ENCODE measurements at places on chromosomes 4 and X.

GRCh38 chrX:110251526-110251925 lies 66.4 kb downstream of the AMMECR1 start:
- no peak for DNase-seq

GRCh38 chrX:123424546-123424945 lies 240.5 kb downstream of the GRIA3 start:
- DNase-seq: no peak

GRCh38 chr4:183411291-183411861 lies 33.1 kb upstream of the CDKN2AIP start:
- DNase-seq: no peak

GRCh38 chr4:77045490-77045889 lies 30.3 kb downstream of the CCNI start:
- no peak for DNase-seq

- DNase-seq: no peak
These were observed 51.7 kb downstream of the GLRA2 start for GRCh38 chrX:14581081-14581480.

DNA sequence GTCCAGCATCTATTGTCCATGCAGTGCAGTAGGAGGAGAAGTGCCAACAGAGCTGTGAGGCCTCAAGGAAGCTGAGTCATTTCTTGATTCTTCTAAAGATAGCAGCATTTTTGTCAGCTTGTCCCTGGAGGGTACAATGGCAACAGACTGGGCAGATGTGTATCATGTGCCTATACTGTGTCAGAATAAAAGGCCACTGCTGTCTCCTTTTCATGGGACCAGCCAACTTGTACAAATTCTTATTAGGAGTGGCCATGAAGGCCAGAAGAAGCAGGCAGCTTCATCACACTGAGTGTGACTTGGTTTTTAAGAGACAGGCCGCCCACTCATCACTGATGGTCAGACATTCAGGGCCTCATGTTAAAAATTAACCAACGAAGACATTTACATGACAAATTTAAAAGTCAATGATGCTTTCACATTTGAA lies 185.0 kb upstream of the FAM241A start:
- peak; percentile 61 for DNase-seq

DNA sequence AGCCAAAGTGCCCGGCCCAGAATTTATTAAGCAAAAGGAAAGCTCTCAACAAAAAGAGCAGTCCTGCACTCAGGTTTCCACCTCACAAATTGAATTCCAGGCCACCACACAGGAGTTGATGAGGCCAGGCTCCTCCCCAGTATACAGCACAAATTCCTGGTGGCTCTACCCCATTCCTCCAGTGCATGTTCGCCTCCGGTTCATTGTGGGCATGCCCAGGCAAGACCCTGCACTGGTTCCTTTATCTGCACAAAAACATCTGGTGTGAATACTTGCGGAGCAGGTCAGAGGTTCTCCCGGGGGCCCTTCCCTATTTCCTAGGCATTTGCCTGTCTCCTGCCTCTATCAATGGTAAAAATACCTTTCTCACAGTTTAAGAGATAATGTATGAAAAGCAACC lies 195.2 kb upstream of the ANXA10 start:
- DNase-seq: no peak

- no peak for DNase-seq
These were observed 1.3 kb downstream of the LCORL start for GRCh38 chr4:18020145-18020670.

DNA sequence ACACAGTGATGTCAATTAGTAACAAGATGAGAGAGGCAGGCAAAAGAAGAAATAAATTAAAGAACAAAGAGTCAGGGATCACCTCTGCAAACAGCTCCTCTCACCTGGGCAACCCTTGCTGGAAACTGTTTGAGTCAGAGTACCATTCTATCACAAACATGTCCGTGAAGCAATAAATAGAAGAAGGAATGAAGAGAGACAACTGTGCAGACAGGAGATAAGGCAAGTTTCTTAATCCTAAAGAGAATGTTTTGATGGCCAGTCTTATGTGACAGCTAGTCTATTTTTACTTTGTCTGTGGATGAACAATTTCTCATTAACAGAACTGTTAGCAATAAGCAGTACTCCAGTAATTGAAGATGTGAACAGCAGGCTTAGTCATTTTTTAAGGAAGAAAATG lies 422.4 kb downstream of the DMD start:
- DNase-seq: no peak

DNA sequence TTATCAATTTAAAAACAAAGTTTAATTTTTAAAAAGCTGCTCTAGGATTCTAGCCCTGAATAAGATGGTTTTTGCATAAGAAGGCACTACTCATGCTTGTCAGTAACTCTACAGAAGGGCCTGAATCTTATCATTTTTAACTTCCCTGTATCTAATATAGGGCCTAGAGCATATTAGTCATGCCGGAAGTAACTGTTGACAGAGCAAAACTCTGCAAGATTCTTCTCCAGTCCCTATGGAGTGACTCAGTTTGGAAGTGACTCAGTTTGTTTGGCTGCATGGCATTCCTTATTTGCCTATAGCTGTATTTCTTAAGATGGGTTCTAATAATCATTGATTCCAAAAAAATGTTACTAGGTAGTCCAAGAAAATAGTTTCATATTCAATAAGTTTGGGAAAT lies 431.8 kb upstream of the HTR2C start:
- peak; percentile 60 for DNase-seq

DNA sequence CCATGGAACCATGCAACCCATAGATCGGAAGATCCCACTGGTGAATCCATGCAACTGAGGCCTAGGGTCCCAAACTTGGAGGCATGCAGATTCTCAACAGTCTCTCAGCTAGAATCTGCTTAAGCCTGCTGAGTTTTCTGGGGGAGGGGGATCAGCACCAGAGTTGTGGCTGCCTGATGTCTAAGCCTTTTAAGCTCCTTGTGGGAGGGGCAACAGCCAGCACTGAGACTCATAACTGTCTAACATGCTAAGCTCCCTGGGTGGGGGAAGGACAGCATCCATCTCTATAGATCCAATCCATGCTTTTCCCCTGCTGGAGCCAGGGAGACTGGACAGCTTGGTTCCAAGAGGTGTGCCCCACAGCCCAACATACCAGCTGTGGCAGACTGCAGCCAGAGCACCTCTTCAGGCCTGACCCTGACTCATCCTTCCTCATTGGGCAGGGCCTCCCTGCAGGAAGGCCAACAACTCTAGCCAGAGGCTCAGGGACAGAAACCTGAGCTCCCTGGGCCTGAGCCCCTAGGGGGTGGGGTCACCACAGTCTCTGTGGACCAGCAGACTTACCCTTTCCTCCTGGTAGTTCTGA lies 300.1 kb upstream of the SLC7A11 start:
- no peak for DNase-seq

- DNase-seq: no peak
These were observed 197.6 kb downstream of the SCFD2 start for GRCh38 chr4:53168228-53168627.

- DNase-seq: no peak
These were observed 17.8 kb downstream of the SULT1B1 start for GRCh38 chr4:69742596-69742995.

GRCh38 chrX:20217271-20217670 lies 49.4 kb downstream of the RPS6KA3 start:
- DNase-seq: peak; percentile 33

- DNase-seq: no peak
These were observed 760 bp downstream of the TRMT2B start for GRCh38 chrX:101051153-101051548.

DNA sequence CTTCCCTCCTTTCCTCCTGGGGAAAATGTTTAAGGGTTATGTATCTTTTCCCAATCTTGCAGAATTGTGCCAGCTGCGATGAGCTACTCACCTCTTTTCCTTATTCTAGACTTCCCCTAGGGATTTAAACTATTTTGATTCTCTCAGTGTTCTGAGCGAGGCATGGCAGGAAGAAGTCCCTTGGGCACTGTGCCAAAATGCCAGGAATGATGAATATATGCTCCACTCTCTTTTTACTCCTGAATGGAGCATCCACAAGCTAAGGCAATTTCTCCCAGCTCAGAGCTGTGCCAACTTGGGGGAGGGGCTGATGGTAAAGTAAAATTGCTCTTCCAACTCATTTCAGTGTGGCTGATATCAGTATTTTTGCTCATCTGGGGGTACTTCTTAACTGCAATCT lies 4.0 kb upstream of the C4orf17 start:
- peak; percentile 21 for DNase-seq

Measured in COLO829 (cell line).